Testis (tissue), 5 donors: ENCODE measurements at places on chromosomes 2 and 18. TPM values are rescaled to one million over a fixed set of nuclear protein-coding genes. Genes with fewer than 3 reads are reported as not detected.

ABCB11 gene
- polyA plus RNA-seq, result 16.1 TPM

ABCG8 gene
- polyA plus RNA-seq, result not detected

FBXO48 gene
- 1.7 TPM for polyA plus RNA-seq

DNA sequence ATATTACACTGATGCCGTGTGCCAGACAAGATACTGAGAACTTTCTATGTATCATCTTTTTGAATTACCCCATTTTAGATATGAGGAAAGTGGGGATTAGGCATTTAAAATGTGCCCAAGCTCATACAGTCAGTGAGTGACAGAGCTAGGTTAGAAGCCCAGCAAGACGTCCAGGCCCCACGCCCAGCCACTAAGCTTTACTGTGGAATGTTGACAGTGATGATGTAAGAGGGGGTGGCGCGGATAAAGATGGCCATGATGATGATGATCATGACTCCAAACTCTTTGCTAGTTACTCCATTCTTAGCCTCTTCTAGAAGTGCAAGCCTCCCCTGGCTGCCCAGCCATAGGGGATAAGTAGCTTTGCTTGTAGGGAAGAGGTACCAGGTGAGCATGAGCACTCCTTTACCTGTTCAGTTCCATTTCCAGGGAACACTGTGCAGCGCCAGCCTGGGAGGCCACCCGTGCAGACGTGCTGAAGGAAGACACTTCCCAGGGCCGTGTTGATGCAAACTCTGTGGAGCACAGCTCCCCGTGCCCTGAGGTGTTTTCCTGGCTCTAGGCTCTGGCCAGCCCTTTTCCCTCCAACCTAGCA is 65.5 kb downstream of the BCL2L11 start:
- no peaks in the 10 kb centered on the region for H3K36me3 ChIP-seq
- no peaks in the 10 kb centered on the region for H3K27me3 ChIP-seq
- no peak overlapping the region for H3K27ac ChIP-seq
- DNase-seq, result no peak
- H3K4me1 ChIP-seq, result peaks cover 12% of the 10 kb centered on the region

DNA sequence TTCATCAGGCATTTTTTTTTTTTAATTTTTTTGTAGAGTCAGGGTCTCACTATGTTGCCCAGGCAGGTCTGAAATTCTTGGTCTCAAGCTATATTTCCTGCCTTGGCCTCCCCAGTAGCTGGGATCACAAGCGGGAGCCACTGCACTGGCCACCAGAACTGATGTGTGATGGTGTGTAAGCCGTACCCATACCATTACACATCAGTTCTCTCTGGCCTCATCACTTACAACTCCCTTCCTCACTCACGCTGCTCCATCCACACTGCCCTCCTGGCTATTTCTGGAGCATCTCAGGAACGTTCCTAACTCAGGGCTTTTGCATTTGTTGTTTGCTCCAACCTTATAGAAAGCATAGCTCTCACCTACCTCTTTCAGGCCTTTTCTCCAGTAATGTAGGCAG is 834.5 kb upstream of the ID2 start:
- peak overlapping the region; percentile 68 for H3K27ac ChIP-seq
- no peak for DNase-seq
- no peaks in the 10 kb centered on the region for H3K27me3 ChIP-seq
- no peaks in the 10 kb centered on the region for H3K36me3 ChIP-seq
- H3K4me3 ChIP-seq, result no peak overlapping the region

DNA sequence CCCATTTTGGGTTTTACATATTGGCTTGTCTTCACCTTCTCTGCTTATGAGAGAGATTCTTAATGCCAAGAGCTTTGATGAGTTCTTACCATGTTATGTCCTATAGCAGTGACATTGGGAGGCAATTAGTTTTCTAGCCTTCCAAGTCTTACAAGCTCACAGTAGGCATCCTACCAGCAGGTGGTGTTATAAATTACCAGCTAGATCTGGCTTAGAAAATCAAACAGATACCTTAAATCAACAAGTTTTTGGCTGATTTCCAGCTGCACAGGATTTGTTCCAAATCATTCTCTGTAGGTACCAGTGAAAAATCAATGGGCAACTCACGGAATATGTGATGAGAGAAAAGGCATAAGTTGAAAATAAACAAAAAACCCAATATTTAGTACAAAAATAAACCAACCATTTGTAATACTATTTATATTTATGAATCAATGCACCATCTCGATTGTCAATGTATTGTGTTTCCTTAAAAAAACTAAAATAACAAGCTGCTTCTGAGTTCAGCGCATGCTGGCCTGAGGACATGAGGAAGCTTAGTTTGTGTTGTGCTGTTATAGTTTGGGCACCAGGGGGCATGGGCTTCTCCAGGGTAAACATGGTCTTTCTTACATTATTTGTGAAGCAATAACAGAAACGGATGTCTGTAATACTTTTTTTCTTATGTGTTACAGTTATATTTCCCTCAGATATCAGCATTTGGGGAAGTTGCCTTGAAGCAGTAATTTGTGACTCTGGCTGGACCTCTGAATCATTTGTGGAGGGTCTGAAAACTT is 34.1 kb upstream of the NXPH2 start:
- H3K36me3 ChIP-seq, result no peaks in the 10 kb centered on the region
- no peak overlapping the region for H3K27ac ChIP-seq
- no peaks in the 10 kb centered on the region for H3K27me3 ChIP-seq
- no peak overlapping the region for H3K4me3 ChIP-seq
- no peaks in the 10 kb centered on the region for H3K4me1 ChIP-seq

GRCh38 chr18:31954349-31954748 is 11.4 kb upstream of the TRAPPC8 start:
- no peaks in the 10 kb centered on the region for H3K36me3 ChIP-seq
- H3K4me3 ChIP-seq, result no peak overlapping the region
- no peak overlapping the region for H3K27ac ChIP-seq
- DNase-seq, result no peak
- no peaks in the 10 kb centered on the region for H3K27me3 ChIP-seq

GRCh38 chr2:1593371-1594122 is 150.8 kb downstream of the PXDN start:
- no peaks in the 10 kb centered on the region for H3K27me3 ChIP-seq
- H3K4me1 ChIP-seq, result no peaks in the 10 kb centered on the region
- H3K36me3 ChIP-seq, result no peaks in the 10 kb centered on the region
- H3K27ac ChIP-seq, result no peak overlapping the region
- no peak for DNase-seq
- H3K4me3 ChIP-seq, result no peak overlapping the region

DNA sequence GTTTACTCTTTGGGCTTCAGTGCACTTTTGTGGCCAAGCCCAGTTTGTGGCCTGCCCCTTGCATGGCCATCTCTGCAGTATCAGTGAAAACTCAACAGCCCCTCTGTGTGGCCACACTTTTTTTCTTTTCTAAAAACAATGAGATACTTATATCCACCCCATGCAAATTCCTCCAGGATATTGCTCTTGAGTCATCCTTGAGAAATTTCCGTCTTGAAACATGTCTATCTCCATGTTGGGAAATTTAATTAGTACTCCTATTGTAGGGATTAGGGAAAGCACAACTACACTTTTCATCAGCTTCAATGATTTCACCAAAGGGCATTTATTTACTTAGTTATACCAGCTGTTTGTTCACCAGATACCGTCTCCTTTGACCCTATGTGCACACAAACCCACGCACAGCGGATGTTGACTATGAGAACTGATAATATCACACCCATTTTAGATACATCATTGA is 993.1 kb downstream of the TSN start:
- H3K27me3 ChIP-seq, result no peaks in the 10 kb centered on the region
- no peaks in the 10 kb centered on the region for H3K4me1 ChIP-seq
- no peaks in the 10 kb centered on the region for H3K36me3 ChIP-seq
- no peak overlapping the region for H3K4me3 ChIP-seq

DNA sequence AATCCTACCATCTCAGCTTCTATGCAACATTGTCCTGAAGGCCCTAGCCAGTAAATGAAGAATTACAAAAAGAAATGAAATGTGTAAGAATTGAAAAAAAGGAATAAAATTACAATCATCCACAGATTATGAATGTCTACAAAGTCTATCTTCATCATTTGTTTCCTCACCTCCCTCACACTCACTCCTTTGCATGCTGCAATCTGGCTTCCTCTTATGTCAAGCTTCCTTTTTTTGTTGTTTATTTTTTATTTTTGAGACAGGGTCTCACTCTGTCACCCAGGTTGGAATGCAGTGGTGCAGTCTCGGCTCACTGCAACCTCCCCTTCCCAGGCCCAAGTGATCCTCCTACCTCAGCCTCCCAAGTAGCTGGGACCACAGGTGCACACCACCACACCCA is 129.0 kb downstream of the CABYR start:
- no peaks in the 10 kb centered on the region for H3K36me3 ChIP-seq
- no peak for DNase-seq
- peaks cover 3% of the 10 kb centered on the region for H3K4me1 ChIP-seq
- H3K4me3 ChIP-seq, result no peak overlapping the region

GRCh38 chr2:40457366-40457765 is 5.5 kb upstream of the SLC8A1 start:
- H3K36me3 ChIP-seq, result no peaks in the 10 kb centered on the region
- no peak overlapping the region for H3K4me3 ChIP-seq
- no peaks in the 10 kb centered on the region for H3K27me3 ChIP-seq
- DNase-seq, result no peak
- peaks cover 8% of the 10 kb centered on the region for H3K4me1 ChIP-seq

DNA sequence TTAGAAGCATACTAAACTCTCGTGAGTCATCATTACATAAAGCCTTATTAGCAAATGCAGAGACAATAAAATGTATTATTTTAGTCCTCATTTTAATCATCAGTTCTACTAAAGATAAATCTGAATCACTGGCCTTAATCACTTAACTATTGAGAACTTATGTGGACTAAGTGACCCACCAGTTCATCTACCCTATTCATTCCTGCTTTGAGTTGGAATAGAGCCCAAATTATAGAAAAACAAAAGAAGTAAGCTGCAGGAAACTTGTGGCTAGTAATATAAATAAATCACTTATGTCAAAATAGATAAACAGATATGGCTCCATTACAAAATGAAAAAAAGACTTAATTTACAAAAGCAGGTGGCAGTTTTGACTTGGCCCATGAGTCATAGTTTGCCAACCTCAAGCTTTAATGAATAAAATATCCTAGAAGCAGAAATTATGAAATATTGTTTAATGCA is 851.8 kb upstream of the CRIM1 start:
- no peak overlapping the region for H3K27ac ChIP-seq
- H3K36me3 ChIP-seq, result no peaks in the 10 kb centered on the region
- H3K27me3 ChIP-seq, result peaks cover 2% of the 10 kb centered on the region
- no peak for DNase-seq
- H3K4me1 ChIP-seq, result no peaks in the 10 kb centered on the region

DNA sequence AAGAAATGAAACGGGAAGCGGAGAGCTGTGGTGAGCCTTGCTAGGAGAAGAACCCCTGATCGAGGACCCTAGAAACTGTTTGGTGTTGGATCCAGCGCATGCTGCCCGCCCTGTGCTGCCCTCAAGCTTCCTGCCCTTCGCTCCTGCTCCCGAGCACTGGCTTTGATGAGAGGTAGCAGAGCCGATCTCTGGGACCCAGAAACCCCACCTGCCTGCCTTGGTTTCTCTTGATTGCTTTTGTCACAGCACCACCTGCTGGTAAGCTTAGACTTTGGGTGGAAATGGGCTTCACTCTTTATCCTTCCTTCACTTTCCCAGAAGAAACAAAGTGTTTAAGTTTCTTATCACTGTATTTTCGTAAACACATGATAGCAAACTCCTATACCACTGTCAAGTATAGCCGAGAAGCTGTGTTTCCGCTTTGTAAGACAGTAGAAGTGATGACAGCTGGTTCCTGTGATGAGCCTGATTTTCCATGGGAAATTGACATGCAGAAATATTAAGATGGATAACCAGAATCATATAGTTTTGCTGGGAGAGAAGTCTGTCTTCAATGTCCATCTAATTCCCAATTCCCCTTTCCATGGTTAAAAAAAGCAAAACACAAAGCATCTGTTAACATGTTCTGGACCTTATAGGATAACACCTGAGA is 267.4 kb downstream of the PHLPP1 start:
- no peak overlapping the region for H3K4me3 ChIP-seq
- H3K27ac ChIP-seq, result no peak overlapping the region
- H3K4me1 ChIP-seq, result no peaks in the 10 kb centered on the region
- DNase-seq, result peak; percentile 74

DNA sequence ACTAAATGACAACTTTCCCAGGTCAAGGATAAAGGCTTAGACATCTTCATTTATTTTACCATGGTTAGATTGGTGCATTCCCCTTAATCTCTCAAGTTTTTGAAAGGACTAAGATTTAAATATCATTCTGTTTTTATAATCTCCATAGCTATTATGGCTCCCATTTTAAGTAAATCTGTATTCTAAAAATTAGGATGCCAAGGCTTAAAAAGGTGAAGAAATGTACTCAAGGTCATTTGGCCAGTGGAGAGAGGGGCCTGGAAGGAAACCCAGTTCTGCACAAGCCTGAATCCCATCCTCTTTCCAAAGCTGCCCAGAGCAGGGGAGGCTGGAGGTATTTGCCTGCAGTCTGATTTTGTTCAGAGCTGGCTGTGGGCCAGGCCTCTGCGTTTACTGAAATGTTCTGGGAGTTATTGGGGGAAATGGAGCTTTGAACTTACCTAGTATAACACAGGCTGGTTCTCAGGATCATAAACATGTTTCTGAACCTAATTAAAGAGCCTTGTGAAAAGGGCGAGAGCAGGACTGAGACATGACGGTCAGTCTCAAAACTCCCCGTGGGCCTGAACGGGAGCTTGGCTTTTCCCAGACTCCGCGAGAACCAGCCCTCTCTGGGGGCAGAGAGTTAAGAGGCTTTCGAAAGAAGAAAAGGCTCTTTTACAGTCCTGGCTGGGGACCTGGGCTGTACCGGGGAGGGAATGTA is 85.6 kb downstream of the DDX1 start:
- no peaks in the 10 kb centered on the region for H3K4me1 ChIP-seq
- DNase-seq, result no peak
- H3K27me3 ChIP-seq, result no peaks in the 10 kb centered on the region
- no peak overlapping the region for H3K27ac ChIP-seq
- H3K4me3 ChIP-seq, result no peak overlapping the region

DNA sequence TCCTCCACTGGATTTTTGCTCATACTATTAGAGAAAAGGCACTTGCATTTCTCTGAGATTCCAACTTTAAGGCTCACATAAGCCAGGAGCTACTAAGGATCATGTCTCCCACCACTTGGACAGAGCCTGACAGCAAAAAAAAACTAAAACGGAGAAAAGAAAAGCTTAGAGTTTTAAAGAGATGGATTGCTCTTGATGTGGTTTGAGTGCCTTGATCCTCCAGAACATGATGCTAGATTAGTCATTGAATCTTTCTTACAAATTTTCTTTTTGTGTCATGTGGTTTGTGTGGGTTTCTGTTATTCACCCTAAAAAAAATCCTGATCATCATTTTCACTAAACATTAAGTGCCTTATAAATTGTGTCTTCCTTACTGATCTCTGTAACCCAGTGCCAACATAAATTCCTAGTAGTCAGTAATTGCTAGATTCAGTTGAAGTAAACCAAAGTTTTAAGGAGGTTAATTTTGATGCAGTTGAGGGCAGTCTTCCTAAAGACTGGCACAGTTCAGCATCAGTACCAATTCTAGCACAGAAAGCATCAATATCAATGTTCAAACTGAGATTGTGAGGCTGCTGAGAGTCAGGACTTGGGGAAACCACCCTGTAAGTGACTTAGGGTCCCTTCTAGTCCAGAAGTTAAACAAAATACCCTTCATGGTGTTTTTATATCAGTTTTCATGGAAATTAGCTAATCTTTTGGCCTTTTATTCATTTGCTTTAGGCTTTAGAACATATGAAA is 206.3 kb downstream of the RAD51AP2 start:
- H3K4me1 ChIP-seq, result no peaks in the 10 kb centered on the region
- no peaks in the 10 kb centered on the region for H3K36me3 ChIP-seq
- no peak overlapping the region for H3K27ac ChIP-seq
- no peaks in the 10 kb centered on the region for H3K27me3 ChIP-seq
- H3K4me3 ChIP-seq, result no peak overlapping the region

- no peaks in the 10 kb centered on the region for H3K36me3 ChIP-seq
- no peak for DNase-seq
- H3K27ac ChIP-seq, result no peak overlapping the region
- H3K27me3 ChIP-seq, result no peaks in the 10 kb centered on the region
- H3K4me3 ChIP-seq, result no peak overlapping the region
- no peaks in the 10 kb centered on the region for H3K4me1 ChIP-seq
These were observed 128.6 kb downstream of the SMAD2 start for GRCh38 chr18:47801817-47802216.
